ENCODE measurements at places on chromosomes 12 and 14.
A peak's percentile ranks its signal among the peaks of the same experiment; 100 is the strongest.

DNA sequence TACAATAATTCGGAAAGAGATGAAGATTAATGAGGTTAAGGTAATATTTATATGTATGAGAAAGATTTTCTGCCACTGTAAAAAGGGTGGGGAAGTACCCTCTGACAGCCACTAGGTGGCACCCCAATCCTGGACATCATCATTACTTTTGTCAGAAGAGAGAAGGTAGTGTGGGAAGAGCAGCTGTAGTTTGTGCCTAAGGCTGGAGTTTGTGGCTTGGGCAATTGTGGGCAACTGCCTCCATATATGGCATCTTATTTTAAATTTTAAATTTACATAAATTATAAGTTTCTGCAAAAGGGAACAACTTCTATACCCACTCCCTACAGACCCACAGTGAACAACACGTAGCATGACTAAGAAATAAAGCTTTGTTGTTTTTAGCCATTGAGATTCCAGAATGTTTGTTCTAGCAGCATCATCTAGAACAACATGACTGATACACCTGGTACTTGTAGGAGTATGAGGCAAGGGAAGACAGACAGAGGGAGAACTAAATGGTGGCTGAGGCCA, 34.4 kb upstream of the SYCP3 start:
- peak; percentile 18 for DNase-seq

DNA sequence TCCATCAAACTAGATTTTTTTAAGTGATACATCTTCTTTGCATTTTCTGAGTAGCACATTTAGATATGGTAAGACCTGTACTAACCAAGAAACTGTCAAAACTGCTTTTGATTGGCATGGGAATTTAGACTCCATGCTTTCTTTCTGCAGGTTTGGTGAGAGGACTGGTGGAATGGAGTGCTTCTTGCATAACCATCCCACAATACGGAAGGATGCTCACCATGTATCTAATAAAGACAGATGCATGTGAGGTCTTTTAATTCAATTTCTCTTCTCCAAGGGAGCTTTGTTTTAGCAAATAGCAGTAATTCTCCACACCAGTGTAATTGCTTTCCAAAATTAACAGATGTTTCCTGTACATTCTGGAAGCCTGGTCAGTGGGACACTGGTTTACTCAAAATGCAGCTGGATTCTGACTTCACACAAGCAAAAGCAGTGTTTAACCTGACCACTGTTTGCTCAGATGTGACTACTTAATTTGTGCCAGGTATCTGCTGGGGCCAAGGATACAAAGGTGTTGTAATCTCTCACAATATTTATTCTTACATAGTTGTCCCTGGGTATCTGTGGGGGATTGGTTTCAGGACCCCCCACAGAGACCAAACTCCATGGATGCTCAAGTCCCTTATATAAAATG, 26.1 kb downstream of the FGD6 start:
- DNase-seq = no peak

GRCh38 chr14:39491134-39491571, 58.9 kb upstream of the FBXO33 start:
- no peak for DNase-seq

GRCh38 chr12:46815809-46816208, 10.0 kb downstream of the SLC38A4 start:
- no peak for DNase-seq

DNA sequence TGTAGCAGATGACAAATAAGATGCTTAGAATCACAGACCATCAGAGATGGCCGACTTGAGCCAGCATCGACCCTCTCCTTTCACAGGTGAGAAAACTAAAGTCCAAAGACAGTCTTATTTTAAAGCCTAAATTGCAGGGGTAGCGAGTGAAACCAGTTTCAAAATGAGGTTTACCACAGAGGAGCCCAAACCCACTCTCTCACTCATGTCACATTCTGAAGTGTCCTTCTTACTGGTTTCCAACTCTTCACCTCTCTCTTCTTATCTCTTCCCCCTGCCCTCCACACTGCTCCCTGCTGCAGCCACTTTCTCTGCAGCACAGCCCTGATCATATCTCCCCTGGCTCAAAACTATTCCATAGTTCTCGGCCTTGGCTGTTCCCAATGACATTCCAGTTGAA, 57.0 kb upstream of the NID2 start:
- no peak for DNase-seq

All from heart right ventricle (tissue), 16 donors.